ENCODE measurements at places on chromosomes 3 and 15. TPM values are rescaled to one million over a fixed set of nuclear protein-coding genes. Genes with fewer than 3 reads are reported as not detected.

Gene KLF13
- total RNA-seq = 134 TPM

- peak; percentile 5 for DNase-seq
Observed at GRCh38 chr15:78097667-78098066, 5.3 kb downstream of the SH2D7 start.

Gene ENTPD3
- total RNA-seq = not detected

Gene STXBP5L
- total RNA-seq = not detected

DNA sequence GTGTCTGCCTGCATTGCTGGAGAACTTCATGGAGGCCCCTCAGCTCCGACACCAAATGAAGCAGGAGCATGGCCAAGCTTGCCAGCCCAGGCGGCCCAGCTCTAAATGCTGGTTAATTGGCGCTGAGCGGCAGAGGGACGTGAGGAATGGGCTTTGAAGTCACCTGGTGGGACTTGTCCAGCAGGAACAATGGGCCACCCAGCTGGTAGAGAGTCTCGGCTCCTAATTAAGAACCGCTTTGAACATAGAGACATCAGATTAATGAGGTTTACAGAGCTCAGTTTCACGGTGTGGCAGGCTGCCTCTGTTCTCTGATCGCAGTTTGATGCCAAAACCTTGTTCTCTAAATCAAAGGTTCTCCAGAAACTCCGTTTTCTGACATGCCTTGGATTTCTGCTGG is 77.5 kb upstream of the LINGO1 start:
- no peak for DNase-seq

All from activated CD4-positive, alpha-beta memory T cell treated with anti-CD3 and anti-CD28 coated beads for 36 hours (primary cell).